ENCODE measurements at places on chromosomes 1 and 21.

- DNase-seq: no peak
Measured at GRCh38 chr1:151618470-151618869, 6.6 kb downstream of the SNX27 start.

- DNase-seq: no peak
Measured at GRCh38 chr1:207298636-207299398, 22.7 kb upstream of the CD55 start.

DNA sequence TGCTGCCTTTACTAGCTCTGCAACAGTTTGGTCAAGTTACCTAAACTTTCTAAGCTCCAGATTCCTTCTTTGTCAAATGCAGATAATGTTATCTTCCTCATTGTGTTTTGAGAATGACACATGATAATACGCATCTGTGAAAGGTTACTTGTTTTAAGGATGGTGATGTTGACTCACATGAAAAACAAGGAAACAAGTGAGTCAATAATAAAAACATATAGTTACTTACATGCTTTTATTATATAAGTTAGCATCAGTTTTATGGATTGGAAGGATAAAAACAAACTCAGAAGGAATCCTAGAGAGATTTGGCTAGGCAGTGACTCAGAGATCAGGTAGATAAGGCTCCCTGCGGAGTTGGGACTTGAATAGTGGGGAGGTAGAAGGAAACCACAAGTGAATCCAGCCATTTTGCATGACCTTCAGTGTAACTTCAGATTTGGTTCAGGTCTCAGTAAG, 144.6 kb downstream of the LMO4 start:
- DNase-seq: no peak

DNA sequence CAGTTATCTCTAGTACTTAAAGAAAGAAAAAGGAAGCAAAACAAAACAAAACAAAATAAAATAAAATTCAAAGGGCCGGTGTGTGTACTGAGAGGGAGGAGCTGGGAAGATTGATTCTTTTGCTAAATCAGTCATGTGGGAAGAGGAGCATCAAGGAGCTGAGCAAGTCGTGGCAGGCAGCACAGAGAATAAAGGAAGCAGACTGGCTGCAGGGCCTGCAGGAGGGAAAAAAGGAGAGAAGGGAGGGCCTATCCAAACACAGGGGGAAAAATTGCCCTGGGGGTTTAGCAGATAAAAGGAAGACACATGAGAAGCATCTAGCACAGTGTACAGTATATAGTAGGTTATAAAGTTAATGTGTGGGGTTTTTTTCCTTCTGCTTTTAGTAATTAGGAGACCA, 27.6 kb downstream of the AGO4 start:
- no peak for DNase-seq

GRCh38 chr1:171213559-171214454, 28.7 kb downstream of the FMO2 start:
- DNase-seq: no peak

GRCh38 chr1:58883037-58883887, 99.4 kb upstream of the JUN start:
- no peak for DNase-seq

DNA sequence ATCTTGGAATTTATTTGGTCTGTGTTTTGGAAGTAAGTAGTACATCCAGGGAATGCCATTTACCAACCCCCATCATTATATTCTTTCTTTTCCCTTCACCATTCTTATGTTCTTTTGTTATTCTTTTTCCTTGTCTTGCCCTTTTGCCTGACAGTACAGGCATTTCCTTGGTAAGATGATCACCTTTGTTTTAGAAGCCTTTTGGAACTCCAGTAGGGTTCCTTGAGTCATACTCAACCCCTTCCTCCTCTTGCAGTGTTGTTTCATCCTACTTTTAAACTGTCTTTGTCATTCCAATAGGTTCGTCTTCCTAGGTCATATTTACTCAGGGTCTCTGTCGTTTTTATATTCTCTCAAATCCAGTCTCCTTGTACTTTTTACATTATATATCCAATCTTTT, 9.2 kb downstream of the MRPS21 start:
- no peak for DNase-seq

GRCh38 chr1:179034720-179035119, 9.0 kb downstream of the FAM20B start:
- no peak for DNase-seq

GRCh38 chr1:212396638-212397037, 18.0 kb downstream of the PACC1 start:
- DNase-seq: no peak
